IPS-NIHi11 (cell line): ENCODE measurements at places on chromosomes 5 and 9.

DNA sequence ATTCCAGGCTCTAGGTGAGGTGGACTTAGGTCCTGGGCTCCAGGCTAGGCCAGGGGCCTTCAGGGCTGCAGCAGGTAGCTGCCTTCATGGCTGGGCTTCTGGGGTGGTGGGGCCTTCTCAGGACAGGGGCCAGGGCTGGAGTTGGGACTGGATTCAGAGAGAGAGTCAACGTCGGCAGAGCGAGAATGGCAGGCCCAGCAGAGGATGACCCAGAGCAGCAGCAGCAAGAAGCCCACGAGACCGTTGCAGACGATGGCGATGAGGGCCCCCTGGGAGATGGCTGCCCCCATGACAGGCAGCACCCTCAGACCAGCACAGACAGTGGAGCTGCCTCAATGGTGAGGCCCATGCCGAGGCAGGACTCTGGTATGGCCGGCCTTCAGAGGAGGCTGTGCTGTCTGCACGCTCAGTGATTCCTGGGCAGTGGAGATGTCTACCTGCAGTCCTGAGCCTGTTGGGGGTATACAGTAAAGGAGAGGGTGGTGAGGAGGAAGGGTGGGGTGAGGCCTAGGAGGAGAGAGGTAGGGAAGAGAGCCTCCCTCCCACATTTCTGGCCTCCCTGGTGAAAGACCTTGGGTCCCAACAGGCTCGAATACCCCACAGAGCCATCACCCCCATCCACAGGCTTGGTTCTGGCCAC, 1.3 kb downstream of the ENHO start:
- DNase-seq, result no peak

GRCh38 chr9:9133526-9133925, 1333.9 kb upstream of the DMAC1 start:
- DNase-seq, result no peak

DNA sequence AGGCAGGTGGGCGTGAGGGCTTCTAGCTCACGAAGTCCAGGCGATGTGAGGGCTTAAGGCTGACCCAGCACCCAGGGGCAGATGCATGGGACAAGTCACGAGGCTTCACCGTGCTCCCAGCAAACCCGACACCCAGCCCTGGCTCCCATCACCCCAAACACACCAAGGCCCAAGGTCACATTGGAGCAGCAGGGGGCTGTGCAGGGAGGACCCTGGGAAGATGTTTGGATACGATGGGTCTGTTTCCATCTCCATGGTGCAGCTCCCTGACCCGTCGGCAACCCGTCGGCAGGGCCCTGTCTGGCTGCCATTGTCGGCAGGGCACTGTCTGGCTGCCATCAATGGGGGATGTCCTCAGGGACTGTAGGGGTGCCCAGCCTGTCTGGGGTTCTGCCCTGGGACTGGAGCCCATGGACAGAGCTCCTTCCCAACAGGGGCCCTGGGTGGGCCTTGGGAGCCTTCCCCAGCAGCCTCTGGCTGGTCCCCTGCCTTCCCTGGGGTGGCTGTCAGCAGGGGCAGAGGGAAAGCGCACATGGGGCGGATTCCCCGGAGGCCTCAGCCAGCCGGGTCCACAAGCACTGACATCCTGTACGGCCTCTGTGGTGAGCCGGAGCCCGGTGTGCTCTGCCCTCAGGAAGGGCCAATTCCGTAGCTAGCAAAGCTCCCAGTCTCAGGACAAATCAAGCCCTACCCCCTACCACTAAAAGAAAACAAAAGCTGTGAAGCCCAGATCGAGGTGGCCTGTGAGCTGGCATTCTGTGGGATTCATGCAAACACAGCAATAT, 47.1 kb downstream of the NACC2 start:
- DNase-seq, result no peak

GRCh38 chr5:121668635-121669034, 183.0 kb upstream of the FTMT start:
- no peak for DNase-seq

- no peak for DNase-seq
These were observed 103.7 kb downstream of the FOXD1 start for GRCh38 chr5:73344835-73345234.

- DNase-seq, result peak; percentile 69
These were observed 30.3 kb downstream of the FAM240B start for GRCh38 chr9:38689678-38690077.

- no peak for DNase-seq
These were observed 88.6 kb upstream of the FBN2 start for GRCh38 chr5:128626536-128627090.

GRCh38 chr9:17519761-17520160, 59.1 kb upstream of the SH3GL2 start:
- no peak for DNase-seq

- DNase-seq, result no peak
These were observed 479.7 kb downstream of the MAN2A1 start for GRCh38 chr5:110169461-110169860.
